ENCODE measurements at places on chromosomes 12 and 14.

- DNase-seq, result no peak
Measured at GRCh38 chr12:66061557-66062289, 68.8 kb downstream of the LLPH start.

GRCh38 chr12:82124711-82125380, 233.3 kb downstream of the CCDC59 start:
- DNase-seq, result peak; percentile 77

DNA sequence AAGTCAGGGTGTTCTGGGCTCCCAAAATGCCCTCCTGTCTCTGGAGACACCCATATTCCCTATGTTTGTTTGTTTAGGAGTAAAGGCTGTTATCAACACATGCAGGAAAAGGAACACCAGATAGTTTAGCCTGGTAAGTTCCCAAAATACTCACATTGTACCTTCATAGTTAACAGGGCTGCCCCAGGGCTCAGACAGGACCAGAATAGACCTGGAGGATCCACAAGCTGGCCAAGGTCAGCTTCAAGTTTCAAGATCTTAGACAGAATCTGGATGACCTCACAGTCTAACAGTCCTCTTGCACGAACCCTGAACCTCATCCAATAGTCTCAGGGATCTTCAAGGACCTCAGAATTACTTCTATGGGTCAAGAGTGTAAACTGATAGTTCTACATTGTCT, 18.1 kb upstream of the HSP90B1 start:
- no peak for DNase-seq

GRCh38 chr14:68145539-68145938, 326.0 kb downstream of the RAD51B start:
- no peak for DNase-seq

- DNase-seq, result no peak
Measured at GRCh38 chr12:24888813-24889212, 60.1 kb downstream of the BCAT1 start.

DNA sequence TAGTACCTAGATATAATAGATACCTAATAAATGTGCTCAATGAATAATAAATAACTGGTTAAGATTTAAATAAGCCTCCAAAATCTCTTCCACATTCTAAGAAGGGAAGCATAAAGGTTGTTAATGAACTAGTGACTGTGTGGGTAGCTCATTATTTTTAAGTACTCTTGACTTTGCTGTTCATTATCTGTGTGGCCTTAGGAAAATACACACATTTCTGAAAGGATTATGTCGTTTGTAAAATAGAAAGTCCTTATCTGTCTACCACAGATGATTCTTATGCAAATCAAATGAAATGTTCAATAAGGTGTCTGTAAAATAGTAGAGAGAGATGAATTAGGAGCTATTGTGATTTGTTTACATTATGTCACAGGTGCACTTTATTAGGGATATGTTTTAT, 119.5 kb downstream of the LRRK2 start:
- no peak for DNase-seq

DNA sequence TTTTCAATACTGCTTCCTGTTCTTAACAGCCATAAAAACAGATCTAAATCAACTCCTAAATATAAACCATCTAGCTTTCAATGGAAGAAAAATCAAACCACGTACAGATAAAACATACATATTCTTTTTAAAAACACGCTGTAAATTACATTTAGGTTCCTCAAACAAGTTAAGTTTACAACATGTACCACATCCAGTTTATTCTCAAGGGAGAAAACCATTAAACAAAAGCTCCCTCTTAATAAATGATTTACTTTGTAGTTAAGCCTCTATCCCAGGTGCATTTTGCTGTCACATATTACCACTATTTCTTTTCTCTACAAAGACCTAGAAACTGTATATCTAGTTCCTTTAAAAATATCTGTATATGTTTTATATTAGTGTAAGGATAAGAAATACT, 3.1 kb downstream of the NUMB start:
- DNase-seq, result peak; percentile 52

DNA sequence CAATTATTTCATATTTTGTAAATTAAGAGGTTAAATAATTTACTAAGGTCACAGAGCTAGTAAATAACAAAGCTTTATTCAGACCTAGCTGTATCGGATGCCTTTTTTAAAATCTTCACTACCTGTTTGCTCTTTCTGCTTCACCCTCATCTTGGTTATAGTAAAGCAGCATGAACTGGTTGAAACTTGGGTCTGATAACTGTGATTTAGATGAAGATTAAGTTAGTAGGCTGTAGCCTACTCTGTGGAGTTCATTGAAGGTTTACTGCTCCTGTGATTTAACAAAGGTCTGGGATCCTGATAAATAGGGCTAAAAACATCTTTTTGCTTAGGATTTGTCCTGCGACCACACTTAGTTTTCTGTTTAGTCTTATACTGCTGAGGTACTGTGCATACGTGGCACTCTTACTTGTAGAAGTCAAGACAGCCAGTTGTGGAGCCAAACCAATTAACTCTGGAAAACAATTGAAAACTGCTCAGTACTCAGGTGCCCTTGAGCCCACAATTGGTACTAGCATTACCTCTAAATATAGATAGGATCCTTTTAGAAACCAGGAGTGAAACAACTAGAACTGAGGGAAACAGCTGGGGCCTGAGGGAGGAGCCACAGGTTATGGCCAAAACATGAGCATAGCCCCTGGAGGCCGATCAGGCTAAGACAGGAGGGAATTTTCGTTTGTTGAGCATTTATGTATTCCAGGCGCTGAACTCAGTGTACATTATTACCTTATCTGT, 2.3 kb downstream of the SPATS2 start:
- DNase-seq, result no peak
